ENCODE measurements at places on chromosomes 16 and 17.

GRCh38 chr17:76645481-76645880, 1.9 kb upstream of the ST6GALNAC1 start:
- DNase-seq: no peak

DNA sequence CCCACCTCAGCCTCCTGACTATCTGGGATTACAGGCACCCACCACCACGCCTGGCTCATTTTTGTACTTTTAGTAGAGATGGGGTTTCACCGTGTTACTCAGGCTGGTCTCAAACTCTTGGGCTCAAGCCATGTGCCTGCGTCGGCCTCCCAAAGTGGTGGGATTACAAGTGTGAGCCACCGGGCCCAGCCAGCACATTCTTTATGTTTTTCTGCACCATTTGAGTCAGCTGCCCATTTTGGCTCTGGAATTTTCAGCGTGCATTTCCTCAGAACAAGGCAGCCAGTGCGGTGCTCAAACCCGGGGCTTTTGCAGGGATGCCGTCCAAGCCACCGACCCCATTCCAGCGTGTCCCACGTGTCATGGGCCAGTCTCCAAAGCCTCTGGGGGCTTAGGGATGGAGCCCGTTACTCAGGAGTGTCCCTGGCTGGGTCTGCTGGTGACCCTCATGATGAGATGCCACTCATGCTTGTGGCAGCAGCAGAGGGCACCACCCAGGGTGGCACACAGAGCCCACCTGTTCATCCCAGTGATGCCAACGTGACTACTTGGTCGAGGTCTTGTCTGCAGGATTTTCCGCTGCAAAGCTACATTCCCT, 3.7 kb upstream of the RAB40C start:
- no peak for DNase-seq

DNA sequence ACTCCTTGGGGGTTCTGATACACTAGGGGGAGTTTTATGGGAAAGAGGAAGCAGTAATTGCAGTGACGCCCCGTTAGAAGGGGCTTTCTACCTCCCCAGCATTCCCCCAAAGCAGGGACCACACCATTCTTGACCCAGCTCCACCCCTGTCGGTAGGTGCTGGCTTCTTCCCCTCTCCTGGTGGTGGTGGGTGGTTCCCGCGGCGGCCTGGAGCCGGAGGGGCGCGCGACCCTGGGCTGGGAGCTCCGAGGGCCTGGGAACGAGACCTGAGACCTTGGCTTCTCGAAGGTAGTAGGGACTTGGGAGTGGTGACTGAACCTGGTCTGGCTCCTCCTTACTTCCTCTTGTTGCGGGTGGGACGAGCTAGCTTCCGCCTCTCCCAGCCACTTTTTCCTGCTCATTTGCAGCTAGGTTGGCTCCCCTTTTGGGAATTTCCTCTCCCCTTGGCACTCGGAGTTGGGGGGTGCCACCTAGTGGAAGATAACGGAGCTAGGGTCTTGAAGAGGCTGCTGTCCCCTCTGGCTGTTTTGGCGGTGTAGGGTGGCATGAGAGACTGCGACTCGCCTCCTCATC, 438 bp downstream of the GRN start:
- DNase-seq: peak; percentile 67

- no peak for DNase-seq
These were observed 15.6 kb downstream of the CNP start for GRCh38 chr17:41982026-41982760.

DNA sequence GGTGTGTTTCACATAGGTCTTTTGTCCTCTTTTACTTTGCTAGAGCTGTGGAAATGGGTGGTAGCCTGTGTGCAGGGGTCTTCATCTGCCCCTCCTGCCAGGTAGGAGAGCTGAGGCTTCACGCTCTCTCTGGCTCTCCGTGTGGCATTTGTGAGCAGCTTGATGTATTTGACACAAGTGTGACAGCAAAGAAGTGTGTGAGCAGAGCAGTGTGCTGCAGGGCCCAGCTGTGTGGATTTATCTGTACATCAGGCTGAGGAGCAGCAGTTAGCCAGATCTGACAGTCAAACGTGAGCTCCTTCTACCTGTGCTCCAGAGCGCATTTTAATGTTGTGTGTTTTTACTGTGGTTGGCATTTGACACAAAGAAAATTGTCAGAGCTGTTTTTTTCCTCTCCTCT, 101.8 kb downstream of the FTO start:
- no peak for DNase-seq

DNA sequence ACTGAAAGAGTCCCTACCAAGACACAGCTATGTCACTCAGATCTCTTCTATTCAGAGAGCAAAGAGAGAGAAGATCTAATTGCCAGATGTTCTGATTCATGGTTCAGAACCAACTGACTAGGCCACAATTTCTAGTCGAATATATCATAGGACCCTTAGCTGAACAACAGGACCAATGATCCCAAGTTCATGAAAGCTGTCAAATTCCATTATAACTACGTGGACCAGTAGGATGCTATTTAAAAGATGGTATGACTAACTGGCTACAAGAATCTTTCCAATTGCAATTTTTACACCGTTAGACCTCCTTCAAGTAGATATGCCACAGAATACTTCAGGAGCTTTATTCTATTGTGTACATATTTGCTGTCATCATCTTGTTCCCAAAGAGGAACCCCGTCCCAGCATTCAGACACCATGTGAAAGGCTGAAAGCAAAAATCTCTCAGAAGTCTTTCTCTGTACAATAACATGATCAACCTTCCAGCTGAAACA, 26.0 kb downstream of the DCUN1D3 start:
- DNase-seq: no peak
